ENCODE measurements at places on chromosomes 1 and 21. TPM values are rescaled to one million over a fixed set of nuclear protein-coding genes. Genes with fewer than 3 reads are reported as not detected.
A peak's percentile ranks its signal among the peaks of the same experiment; 100 is the strongest.

- DNase-seq: peak; percentile 89
These were observed 19.2 kb downstream of the LAMC2 start for GRCh38 chr1:183205196-183205781.

GRCh38 chr1:30738040-30738714 lies 14.8 kb upstream of the MATN1 start:
- no peak for DNase-seq

- DNase-seq: peak; percentile 51
These were observed 859 bp upstream of the ERMAP start for GRCh38 chr1:42815941-42816584.

Gene VASH2
- 0.19 TPM for polyA plus RNA-seq

Gene TCHH
- 0.08 TPM for polyA plus RNA-seq

Gene MATN1
- 0.11 TPM for polyA plus RNA-seq
